NCI-H1105 (cell line): ENCODE measurements at places on chromosomes 7 and 10.

GRCh38 chr10:29199941-29200679, 88.8 kb upstream of the LYZL1 start:
- DNase-seq: no peak

DNA sequence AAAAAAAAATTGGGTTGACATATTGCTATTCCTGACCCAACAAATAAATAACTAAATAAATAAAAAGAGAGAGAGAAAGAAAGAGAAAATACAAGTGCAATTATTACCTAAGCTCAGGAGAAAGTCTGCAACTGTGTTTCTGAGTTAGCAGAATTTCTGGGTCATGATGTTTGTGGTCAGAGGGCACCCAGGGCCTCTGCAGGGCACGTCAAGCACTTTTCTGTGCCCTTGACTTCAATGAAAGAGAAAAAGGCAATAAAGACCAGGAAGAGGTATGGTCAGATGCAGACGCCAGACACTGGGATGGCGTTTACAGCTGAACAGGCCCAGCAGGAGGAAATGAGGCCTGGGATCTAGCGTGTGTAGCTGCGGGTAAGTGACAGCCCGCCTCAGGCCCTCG, 160.9 kb upstream of the GDF10 start:
- no peak for DNase-seq

- no peak for DNase-seq
These were observed 306.4 kb upstream of the MYO3A start for GRCh38 chr10:25627606-25628005.

DNA sequence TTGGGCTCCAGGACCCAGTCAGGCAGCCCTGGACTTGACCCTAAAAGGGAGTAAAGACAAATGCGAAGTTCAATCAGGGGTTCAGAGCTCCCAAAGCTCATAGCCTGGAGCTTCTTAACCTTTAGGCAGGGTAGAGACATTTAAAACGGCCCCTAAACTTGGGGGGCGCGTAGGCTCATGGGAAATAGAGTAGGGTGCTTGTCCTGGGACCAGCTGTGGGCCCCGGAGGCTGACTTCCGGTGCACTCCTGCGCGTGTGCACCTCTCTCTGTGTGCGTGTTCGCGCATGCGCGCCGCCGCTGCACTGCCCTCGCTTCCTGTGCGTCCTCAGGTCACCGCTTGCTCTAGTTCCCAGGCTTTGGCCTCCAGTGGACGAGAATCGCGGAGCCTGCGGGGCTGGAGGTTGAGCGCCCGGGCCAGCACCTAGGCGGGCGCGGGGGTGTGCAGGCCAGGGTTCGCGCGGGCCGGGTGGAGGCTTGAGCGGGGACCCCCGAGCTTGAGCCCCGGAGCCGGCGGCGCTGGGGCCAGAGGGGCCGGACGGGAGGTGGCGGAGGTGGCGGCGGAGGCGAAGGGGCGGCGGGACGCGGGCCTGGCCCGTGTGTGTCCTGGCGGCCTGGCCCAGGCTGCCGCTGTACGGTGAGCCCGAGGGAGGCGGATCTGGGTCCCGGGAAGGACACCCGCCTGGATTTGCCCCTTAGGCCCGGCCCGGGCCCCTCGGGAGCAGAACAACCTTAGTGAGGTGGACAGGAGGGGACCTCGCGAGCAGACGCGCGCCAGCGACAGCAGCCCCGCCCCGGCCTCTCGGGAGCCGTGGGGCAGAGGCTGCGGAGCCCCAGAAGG, at the start of gene RBAK:
TSS of gene RBAK (plus strand) at position 303 of the 839 bp plus-strand sequence. CDS start 2,217 bp downstream, outside the sequence.
- peak; percentile 89 for DNase-seq

GRCh38 chr10:62960416-62960815, 144.2 kb upstream of the EGR2 start:
- DNase-seq: no peak

DNA sequence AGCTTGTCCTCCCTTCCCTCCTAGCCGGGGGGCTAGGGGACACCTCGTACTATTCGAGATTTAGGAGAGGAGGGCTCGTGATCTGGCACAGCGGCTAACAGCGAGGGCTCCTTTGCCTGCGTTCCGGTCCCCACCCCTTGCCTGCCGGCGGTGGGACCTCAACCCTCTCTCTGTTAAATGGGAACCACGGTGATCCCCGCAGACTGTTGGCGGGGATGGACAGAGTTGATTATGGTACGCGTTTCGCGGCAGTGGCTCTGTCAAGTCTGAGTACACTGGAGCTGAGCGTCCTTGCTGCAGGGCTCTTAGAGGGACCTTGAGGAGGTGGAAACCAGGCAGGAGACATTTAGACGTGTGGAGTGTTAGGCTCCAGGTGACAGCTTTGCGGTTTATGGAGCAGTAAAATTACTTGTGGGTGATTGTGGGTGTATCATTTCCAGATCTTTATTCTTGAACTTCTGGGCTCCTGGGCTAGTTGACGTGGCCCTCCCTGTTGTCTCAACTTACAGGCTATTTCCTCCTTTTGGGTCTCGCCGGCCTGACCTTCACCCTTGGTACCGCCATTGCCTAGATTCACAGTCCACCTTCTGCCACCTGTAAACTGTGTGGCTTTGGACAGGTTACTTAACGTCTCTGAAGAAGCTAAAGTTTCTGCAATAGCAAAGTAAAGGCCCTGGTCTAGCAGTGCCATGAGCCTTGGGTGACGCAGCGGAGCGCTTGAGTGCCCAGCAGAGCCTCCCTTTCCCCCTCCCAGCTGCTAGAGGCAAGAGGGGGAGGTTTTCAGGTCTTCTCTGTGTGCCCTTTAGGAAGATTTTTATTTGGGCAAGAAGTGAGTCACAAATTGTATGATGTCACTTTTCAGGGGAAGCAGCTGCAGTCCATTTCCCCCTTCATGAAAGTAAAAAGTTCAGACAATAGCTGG, 739 bp downstream of the CASP7 start:
- no peak for DNase-seq

DNA sequence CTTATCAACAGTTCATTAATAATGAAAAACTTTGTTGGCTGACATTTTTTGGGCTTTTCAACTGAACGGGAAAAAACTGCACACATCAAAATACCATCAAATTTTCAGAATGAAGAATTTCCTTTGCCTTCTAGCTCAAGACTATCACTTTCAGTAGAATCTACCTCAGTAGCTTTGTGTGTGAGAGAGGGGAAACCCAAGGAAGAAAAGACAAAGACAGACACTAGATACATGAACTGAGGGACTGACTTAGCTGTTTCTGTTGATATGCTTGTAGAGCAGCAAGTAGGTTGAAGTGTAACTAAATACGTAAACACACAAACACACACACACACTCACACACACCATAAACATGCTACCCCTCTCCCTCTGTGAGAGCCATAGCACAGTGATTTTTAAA, 257.1 kb downstream of the CDK14 start:
- DNase-seq: no peak

- DNase-seq: no peak
These were observed 628.0 kb downstream of the CALN1 start for GRCh38 chr7:71784180-71784579.

DNA sequence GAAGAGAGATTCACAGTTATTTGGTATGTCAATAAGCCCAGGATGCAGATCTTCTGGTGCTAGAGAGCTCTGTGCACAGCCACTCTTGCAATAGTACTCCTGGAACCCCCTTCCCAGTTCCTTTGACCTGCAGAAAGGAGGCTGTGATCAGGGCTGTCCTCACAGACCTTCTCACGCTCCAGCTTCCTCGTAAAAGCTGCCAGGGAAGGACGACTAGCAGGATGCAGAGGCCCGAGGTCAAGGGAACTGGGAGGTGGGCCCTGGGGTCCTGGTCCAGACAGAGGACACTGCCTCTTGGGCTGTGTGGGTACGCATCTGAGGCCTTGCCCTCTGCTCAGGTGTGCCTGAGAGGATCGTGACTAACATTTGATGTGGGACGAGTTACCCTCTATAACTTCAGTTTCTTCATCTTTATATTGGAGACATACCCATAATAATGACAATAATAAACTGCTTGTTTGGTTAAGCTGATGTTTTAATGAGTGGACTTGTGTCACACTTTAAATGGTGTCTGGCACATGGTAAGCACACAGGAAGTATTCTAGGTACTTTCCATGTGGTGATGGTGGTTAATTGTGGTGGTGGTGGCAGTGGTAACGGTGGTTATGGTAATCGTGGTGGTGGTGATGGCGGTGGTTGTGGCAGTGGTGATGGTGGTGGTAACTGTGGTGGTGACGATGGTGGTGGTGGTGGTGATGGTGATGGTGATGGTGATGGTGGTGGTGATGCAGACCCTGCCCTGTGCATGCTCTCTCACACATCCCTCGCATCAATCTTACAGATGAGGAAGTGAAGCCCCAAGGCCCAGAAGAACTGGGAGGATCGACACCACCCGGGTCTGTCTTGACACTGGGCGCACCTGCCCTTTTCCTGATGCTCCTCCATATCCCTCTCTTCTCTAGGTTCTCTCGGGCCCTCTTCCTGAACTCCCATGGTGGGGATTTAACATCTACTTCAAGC, 235.2 kb upstream of the GRB10 start:
- no peak for DNase-seq

DNA sequence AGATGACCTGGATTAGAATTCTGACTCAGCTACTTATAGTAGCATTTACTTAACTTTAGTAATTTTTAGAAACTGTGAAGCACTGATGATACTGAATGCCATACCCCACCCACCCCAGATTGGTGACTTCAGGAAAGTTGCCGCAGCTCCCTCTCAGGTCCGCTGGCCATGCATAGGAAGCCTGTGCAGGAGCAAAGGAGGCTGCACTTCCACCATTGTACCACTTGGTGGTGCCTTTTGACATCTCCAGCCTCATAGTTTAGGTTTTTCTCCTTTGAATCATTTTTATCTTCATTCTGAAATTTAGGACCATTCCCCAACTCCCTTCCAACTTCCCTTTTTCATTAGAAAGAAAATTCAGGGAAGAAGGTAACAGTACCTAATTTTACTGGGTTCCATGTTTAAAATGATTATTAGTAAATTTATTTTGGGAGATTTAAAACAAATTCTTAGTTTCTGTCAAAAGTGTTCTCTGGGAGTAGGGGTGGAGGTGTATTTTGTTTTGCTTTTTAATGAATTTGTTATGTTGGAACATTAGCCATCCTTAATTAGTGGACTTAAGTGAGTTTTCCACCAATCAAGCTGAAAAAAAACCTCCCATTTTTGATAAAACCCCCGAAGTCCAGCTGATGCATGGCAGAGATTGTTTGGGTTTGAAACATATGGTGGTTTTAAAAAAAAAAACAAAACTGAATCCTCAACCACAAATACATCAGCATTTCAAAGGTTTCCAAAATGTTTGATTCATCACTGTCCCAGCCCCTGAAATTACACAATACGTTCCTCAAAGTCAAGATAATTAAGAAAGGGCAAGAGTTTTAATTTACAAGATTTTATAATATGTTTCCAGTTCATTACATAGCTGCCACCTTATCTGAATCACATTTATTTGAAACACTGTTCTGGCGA, 109.6 kb downstream of the WNT2 start:
- DNase-seq: peak; percentile 11

DNA sequence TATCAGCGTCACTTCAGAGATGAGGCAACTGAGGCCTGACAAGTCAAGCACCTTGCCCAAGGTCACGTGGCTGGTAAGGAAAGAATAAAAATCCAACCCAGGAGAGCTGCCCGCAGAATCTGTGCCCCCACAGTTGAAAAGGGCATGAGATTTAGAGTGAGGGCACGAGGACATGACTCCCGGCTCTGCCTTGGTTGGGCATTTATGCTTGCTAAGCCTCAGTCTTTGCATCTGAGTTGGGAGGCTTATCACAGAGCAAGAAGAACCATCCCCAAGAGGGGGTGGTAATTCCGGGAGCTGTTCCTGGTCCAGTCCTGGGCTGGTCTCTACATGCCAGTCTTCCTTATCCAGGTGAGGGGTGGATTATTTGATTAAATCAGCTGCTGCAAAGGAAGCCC, 37.3 kb downstream of the PLPP4 start:
- DNase-seq: no peak

DNA sequence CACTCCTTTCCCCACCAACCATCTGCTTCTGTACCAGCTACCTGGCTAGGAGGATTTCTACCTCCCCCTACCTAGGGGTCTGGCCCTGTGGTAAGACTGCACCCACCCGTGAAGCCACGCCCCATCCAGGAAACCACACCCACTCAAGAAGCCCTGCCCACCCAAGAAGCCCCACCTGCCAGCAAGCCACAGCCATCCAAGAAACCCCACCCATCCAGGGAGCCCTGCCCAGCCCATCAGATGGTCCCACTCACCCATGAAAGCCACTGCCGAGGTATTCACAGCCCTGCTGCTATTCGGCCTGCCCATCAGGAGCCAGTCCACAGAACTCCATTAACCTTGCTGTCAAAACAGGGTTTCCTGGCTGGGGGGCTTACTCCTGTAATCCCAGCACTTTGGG, 15.6 kb upstream of the MUC3A start:
- DNase-seq: no peak

DNA sequence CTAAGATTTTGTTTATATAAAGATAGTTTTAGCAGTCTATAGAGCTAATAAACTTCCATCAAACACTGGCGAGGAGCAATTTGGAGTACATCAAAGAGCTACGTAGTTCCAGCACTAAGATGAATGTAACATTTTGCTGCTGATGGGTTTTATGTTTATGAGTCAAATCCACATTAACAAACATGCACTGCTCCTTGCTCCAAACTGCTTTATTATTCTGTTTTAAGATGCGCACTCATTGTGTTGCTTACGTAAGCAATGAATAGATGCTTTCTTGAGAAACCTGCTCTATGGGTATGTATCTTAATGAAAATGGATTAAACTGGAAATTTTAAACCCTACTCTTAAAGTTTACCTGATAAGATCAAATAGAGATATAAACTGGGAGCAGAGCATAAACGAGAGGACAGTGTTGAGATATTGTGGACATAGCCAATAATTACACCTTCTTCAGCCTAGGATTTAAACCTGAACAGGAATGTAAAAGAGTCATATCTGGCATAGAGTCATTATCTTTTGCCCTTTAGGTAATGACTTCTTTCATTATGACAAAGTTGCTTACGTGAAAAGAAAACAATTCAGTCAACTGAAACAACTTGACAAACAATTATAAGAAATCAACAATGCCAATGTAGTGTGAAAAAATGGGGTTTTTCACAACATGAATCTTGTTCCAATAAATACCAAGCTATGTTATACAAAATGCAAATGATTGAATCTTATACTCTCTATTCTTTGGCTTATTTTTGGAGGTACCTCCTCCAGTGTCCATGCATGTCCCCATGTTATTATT, 153.5 kb upstream of the MTPN start:
- DNase-seq: no peak

GRCh38 chr7:84469034-84469433, 274.4 kb upstream of the SEMA3A start:
- DNase-seq: no peak

DNA sequence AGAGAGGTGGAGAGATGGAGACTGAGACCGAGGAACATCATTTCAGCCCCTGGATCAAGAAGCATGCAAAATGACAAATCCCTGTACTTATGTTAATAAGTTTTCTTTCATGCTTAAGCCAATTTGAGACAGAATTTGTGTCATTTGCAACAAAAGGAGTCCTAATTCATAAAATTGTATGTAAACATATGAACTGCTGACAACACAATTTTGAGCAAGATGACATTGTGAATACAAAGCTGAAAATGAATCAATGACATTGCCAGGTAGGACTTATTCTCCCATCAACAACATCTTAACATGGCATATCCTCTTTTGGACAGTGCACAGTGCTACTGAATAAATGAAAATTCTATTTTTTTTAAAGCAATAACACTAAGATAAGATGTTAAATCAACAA, 264.0 kb downstream of the WDR11 start:
- no peak for DNase-seq

GRCh38 chr7:82230811-82231581, 212.6 kb downstream of the CACNA2D1 start:
- DNase-seq: peak; percentile 45

GRCh38 chr7:44381494-44382220, 56.3 kb upstream of the CAMK2B start:
- no peak for DNase-seq

- no peak for DNase-seq
These were observed 144.9 kb upstream of the AHR start for GRCh38 chr7:17153536-17153935.
